NCI-H345 (cell line): ENCODE measurements at places on chromosomes 11 and 22.

DNA sequence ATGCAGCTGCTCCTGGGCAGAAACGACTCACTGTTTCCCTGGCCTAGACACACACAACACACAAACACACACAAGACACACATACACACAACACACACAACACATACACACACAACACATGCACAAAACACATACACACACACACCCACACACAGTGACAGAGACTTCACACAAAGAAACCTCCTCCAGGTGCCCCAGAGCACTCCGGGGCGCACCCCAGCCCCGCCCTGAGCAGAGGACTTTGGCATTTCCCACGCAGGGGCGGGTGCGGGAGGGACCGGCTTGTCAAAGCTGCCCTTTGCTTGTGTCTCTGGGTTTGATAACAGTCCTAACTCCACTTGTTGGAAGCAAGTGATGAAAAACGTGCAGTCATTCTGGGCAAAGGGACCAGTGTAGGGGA lies 6.5 kb downstream of the APOBEC3A start:
- DNase-seq = no peak

DNA sequence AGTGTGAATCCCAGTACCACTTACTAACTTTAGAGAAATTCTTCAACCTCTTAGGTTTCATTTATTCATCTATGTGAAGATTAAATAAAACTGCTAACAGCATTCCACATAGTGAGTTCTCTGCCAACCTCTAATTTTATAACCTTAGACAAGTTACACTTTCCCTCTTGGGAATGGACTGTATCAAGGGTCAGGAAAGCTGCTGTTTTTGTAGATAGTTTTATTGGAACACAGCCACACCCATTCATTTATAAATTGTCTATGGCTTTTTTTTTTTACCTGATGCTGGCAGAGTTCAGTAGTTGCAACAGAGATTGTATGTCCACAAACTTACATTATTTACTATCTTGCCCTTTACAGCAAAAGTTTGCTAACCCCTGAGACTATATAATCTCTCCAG lies 81.1 kb downstream of the PAK1 start:
- DNase-seq = no peak

- no peak for DNase-seq
These were observed 12.5 kb downstream of the MADD start for GRCh38 chr11:47282462-47282861.

GRCh38 chr22:48414651-48415050 lies 1413.0 kb downstream of the BRD1 start:
- no peak for DNase-seq

GRCh38 chr11:124970925-124971324 lies 16.9 kb downstream of the CCDC15 start:
- DNase-seq = no peak

DNA sequence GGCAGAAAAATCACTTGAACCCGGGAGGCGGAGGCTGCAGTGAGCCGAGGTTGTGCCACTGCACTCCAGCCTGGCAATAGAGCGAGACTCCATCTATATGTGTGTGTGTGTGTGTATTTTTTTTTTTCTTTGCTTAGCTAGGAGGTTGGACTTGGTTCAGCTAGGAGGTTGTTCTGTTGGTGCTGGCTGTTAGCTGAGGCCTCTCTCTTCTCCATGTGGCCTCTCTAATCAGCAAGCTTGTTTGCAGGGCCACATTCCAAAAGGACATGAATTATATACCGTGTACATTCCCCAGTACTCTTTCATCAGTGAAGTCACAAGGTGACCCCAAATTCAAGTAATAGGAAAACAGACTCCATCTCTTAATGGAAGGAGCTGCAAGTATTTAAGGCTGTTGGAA lies 67.3 kb upstream of the KCNQ1OT1 start:
- DNase-seq = no peak

DNA sequence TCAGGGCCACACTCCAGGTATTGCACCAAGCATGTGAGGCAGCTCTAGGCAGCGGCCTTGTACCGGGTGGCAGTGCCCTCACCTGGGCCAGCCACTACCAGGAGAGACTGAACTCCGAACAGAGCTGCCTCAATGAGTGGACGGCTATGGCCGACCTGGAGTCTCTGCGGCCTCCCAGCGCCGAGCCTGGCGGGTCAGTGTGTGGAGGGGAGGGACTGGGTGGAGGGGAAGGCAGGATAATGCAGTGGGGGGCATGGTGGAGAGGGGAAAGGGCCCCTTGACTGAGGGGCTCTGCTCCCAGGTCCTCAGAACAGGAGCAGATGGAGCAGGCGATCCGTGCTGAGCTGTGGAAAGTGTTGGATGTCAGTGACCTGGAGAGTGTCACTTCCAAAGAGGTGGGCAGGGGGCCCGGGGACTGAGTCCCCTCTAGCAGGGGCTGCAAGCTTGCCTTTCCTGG lies 4.2 kb downstream of the SSH3 start:
- no peak for DNase-seq

- no peak for DNase-seq
These were observed 3.5 kb downstream of the FZD4 start for GRCh38 chr11:86951706-86952105.

- DNase-seq = peak; percentile 17
These were observed 90.3 kb upstream of the MTMR2 start for GRCh38 chr11:96014217-96014616.
